H1 (cell line): ENCODE measurements at places on chromosomes 7 and 10. TPM values are rescaled to one million over a fixed set of nuclear protein-coding genes. Genes with fewer than 3 reads are reported as not detected.

DNA sequence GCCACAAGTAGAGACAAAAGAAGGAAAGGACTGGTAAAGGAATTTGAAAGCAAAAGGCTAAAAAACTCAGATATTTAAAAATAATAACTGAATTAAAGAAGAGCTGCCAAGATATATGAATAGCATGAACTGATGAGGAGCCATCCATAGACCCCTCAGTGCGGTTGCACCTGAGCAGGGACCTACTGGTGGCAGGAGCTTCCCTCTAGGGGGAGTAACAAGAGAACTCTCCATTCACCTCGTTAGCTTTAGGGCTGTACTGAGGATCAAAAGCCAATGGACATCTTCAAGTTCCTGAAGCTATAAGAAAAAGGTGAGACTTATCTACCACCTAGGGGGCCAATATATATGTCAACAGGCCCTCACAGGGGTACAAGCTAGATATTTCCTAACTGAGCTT lies 27.8 kb upstream of the DOCK1 start:
- H3K36me3 ChIP-seq = no peaks in the 10 kb centered on the region
- H3K27ac ChIP-seq = no peak overlapping the region
- H3K4me3 ChIP-seq = no peak overlapping the region
- no peaks in the 10 kb centered on the region for H3K27me3 ChIP-seq
- no peak for DNase-seq
- H3K4me1 ChIP-seq = no peaks in the 10 kb centered on the region

GRCh38 chr7:7701527-7701926 lies 16.9 kb downstream of the RPA3 start:
- H3K4me1 ChIP-seq = no peaks in the 10 kb centered on the region; the same call in 1 of the 2 replicates
- H3K27me3 ChIP-seq = no peaks in the 10 kb centered on the region
- H3K27ac ChIP-seq = no peak overlapping the region

- no peaks in the 10 kb centered on the region for H3K27me3 ChIP-seq
- no peak overlapping the region for H3K27ac ChIP-seq
- no peak overlapping the region for H3K4me3 ChIP-seq
- H3K36me3 ChIP-seq = no peaks in the 10 kb centered on the region
- no peak for DNase-seq
Measured at GRCh38 chr7:137006293-137006692, 137.8 kb downstream of the CHRM2 start.

DNA sequence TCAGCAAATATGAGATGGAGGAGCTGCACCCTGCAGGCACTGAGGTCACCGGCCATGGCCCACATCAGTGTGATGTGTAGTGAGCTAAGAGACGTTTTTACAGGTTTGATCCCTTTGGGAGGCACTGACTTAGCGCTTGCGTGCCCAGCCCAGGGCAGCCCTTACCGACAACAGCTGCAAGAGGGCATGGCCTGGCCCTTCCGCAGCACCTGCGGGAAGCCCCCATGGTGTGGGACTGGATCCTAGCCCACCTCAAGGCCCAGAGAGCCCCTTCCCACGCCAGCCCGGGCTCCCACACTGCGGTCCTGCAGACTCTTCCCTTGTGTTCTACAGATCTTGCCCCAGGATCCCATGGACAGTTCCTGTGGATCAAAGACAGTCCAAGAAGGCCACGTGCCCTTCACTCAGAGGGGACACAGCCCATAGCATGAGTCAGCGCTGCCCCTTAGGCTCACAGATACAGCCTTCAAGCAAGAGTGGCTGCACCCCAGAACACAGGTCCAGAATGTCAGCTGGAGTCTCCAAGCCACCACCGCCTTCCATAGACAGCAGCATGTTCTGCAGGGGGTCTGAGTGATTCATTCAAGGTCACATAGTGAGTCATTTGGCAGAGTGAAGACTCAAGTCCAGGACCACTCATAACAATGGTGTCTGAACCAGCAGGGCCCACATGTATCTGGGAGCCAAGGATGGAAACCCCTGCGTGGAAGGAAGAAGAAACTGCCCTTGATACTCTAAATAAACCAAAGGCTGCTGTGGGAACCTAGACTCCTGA lies 25.4 kb downstream of the TLL2 start:
- H3K4me3 ChIP-seq = no peak overlapping the region
- no peaks in the 10 kb centered on the region for H3K4me1 ChIP-seq

- no peak overlapping the region for H3K4me3 ChIP-seq
- H3K27ac ChIP-seq = no peak overlapping the region
- DNase-seq = peak; percentile 25
- no peaks in the 10 kb centered on the region for H3K27me3 ChIP-seq
Measured at GRCh38 chr10:4708123-4708759, 117.8 kb upstream of the AKR1E2 start.

DNA sequence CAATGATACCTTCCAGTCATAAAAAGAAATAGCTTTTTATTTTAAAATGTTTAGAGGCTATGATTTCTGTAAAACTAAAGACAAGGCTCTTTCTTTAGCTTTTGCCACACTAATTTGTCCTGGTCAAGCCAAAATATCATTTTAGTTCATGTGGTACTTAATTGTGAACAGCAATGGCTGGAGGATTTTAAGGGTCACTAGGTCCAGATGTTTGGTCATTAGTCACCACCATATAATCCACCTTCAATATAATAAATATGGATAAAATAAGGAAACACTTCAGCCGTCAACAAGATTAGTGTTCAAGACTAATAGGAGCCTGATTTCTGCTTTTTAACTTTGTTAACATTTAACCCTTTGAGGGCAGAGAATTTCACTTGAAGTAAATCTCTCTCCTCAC lies 50.0 kb upstream of the HGF start:
- no peaks in the 10 kb centered on the region for H3K36me3 ChIP-seq
- H3K27me3 ChIP-seq = no peaks in the 10 kb centered on the region
- no peak for DNase-seq
- no peak overlapping the region for H3K4me3 ChIP-seq
- no peaks in the 10 kb centered on the region for H3K4me1 ChIP-seq

GRCh38 chr10:22954970-22955369 lies 27.1 kb downstream of the ARMC3 start:
- H3K4me1 ChIP-seq = no peaks in the 10 kb centered on the region
- no peak overlapping the region for H3K4me3 ChIP-seq
- no peak for DNase-seq

GRCh38 chr10:131930586-131931330 lies 29.9 kb downstream of the PPP2R2D start:
- no peak overlapping the region for H3K27ac ChIP-seq
- H3K27me3 ChIP-seq = no peaks in the 10 kb centered on the region
- H3K4me3 ChIP-seq = no peak overlapping the region

GRCh38 chr10:22369434-22370072 lies 24.3 kb downstream of the SPAG6 start:
- no peak overlapping the region for H3K27ac ChIP-seq
- DNase-seq = no peak
- no peaks in the 10 kb centered on the region for H3K36me3 ChIP-seq
- H3K27me3 ChIP-seq = no peaks in the 10 kb centered on the region

DNA sequence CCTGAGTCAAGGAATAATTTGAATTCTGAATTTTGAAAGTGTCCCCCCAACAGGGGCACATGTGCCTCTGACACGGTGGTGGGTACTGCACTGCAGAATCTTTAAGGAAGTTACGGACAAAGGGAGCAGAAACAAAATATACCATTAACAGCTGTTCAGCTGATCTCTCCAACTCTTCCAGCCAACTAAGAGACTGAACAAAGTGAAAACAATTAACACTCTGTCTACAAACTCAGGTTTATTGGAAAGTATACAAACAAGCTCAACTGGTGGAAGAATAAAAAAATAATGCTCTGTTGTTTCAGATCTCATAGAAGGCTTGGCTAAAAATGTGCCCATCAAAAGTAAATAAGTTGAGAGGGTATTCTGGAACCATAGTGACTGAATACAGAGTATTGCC lies 34.4 kb downstream of the ASB4 start:
- H3K27ac ChIP-seq = no peak overlapping the region
- no peaks in the 10 kb centered on the region for H3K4me1 ChIP-seq
- no peak for DNase-seq
- H3K36me3 ChIP-seq = no peaks in the 10 kb centered on the region
- H3K4me3 ChIP-seq = no peak overlapping the region

DNA sequence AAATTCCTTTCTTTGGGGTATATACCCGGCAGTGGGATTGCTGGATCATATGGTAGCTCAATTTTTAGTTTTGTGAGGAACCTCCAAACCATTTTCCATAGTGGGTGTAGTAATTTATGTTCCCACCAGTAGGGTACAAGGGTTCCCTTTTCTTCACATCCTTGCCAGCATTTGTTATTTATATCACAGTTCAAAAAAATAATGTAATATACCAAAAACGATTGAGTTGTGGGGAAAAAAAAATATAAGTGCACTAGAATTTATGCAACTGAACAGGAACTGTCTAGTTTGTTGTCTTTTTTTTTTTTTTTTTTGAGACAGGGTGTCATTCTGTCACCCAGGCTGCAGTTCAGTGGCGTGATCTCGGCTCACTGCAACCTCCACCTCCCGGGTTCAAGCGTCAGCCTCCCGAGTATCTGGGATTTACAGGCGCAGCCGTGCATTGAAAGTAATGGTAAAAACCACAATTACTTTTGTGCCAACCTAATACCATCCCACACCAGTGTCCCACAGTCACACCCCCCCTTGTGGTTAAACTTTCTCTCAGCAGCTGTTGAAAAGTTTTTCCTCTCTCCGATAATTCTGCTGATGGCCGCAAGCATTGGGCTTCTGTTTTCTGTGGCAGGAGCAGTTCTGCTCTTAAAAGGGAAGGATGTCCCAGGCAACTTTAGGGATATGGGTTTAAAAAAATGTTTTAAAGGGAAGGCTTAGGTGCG lies 6.8 kb upstream of the LAT2 start:
- no peaks in the 10 kb centered on the region for H3K36me3 ChIP-seq
- DNase-seq = no peak

DNA sequence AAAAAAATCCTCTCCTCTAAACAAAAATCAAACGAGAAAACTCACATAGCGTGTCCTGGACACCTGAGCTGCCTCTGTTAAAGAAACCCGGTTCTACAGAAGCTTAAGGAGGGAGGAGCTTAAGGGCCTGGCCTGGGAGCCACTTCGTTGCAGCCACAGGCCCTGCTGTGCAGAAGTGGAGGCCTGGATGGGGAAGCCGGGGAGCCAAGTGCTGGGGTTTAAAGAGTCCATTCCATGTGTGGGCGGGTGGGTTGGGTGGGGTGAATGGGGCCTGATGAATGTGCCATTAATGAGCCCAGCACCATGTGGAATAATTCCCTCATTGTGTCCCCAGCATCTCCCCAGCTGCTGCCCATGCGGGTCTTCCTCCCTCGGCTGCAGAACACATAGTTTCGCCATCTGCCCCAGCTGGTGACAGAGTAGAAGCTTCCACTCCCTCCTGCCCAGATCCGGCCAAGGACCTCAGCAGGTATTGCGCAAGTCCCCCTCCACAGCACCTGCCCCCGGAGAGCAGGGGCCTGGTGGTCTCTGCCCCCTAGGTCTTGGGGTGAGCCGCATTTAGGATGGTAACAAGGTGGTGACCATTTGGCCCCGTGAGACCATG lies 127.8 kb upstream of the BTBD16 start:
- no peaks in the 10 kb centered on the region for H3K27me3 ChIP-seq
- H3K4me1 ChIP-seq = no peaks in the 10 kb centered on the region
- no peak for DNase-seq
- peaks cover 5% of the 10 kb centered on the region for H3K36me3 ChIP-seq
- H3K27ac ChIP-seq = no peak overlapping the region

DNA sequence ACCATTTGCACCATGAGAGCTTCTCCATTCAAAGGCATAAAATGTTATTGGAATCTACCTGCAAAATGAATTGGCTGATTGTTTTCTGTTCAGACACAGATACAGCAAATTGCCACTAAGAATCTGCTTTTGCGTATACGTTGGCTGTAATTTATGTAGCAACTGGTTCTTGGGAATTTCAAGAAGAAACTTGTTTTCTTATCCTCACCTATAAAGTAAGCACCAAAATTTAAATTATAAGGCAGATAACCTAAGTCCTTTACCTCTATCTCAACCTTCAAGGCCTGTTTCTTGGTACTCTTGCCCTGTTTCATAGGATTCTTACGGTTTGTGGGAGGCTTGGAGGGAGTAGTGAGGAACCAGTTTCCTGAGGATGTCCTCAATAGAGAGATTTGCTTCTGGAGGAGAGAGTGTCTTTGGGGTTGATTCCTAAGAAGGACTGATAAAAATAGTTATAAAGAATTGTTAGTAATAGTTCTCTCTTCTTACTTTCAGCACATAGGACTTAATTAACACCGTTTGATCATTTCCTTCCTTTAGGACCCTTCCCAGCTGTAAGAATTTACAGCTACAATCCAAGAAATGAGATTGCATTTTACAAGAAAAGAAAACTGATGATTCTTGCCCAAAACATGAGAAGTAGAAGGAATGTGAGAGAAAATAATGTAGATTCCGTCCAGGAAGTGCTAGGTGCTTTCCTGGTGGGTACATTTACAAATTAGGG lies 2.0 kb downstream of the STAMBPL1 start:
- no peaks in the 10 kb centered on the region for H3K36me3 ChIP-seq
- H3K4me1 ChIP-seq = no peaks in the 10 kb centered on the region
- H3K27me3 ChIP-seq = no peaks in the 10 kb centered on the region
- no peak overlapping the region for H3K4me3 ChIP-seq
- H3K27ac ChIP-seq = no peak overlapping the region

DNA sequence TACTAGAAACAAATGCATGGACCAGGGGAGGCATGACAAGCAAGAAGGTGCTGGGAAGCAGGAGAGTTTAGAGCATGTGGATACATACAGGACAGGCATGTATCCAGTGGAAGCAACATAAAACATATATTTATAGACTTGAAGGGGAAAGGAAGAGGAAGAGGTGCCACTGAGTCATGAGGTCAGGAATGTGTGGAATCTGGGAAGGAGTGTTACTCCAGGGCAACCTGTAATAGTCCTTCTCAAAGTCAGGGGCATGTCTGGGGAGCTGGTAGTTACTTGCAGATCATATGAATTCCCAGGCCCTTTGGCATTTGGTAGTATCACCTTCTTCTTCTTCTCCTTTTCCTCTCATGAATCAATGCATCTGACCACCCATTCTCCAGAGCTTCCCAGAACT lies 246.6 kb downstream of the XPNPEP1 start:
- no peak overlapping the region for H3K4me3 ChIP-seq
- no peak overlapping the region for H3K27ac ChIP-seq
- H3K27me3 ChIP-seq = no peaks in the 10 kb centered on the region
- no peaks in the 10 kb centered on the region for H3K36me3 ChIP-seq
- DNase-seq = no peak

GRCh38 chr7:98870121-98870651 lies 372 bp upstream of the TMEM130 start:
- no peaks in the 10 kb centered on the region for H3K36me3 ChIP-seq
- no peak overlapping the region for H3K27ac ChIP-seq
- H3K4me3 ChIP-seq = peak overlapping the region; percentile 47

DNA sequence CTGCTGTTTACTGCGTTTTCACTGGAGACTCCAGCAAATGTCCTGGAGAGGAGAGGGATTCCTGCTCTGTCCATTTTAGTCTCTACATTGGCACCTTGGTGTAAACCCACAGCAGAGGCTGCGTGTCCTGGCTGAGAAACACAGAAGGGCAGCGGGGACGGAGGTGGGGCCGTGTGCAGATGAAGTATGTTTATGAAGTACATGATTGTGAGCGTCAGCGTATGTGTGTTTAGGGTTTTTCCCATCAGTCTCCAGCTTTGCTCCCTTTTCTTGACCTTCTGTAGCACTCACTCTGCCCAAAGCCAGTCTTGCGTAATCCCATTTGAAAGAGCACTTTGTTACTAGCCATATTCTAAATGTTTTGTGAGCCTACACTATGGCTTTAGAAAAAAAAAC lies 750.7 kb upstream of the SORCS1 start:
- H3K36me3 ChIP-seq = no peaks in the 10 kb centered on the region
- peak overlapping the region; percentile 81 for H3K4me3 ChIP-seq
- H3K27me3 ChIP-seq = no peaks in the 10 kb centered on the region

Gene IKZF5
- 15.3 and 15.7 TPM in 2 replicates for total RNA-seq

Gene MRLN
- total RNA-seq = not detected in 2 replicates

Gene SRGN
- total RNA-seq = not detected in 2 replicates

Gene ANKRD61
- 0.32 and 0.42 TPM in 2 replicates for total RNA-seq

Gene ADGRA1
- total RNA-seq = 0.08 and 0.17 TPM in 2 replicates

Gene IFIT2
- total RNA-seq = 0.35 and 0.40 TPM in 2 replicates

Gene WIPF3
- 12.1 and 12.6 TPM in 2 replicates for total RNA-seq

Gene SUN3
- not detected in 2 replicates for total RNA-seq

Gene POMZP3
- total RNA-seq = 6.2 and 9.0 TPM in 2 replicates

Gene FGFR2
- 81.2 and 81.6 TPM in 2 replicates for total RNA-seq
